ENCODE measurements at places on chromosomes 5 and 9.
A peak's percentile ranks its signal among the peaks of the same experiment; 100 is the strongest.

- DNase-seq: no peak
Measured at GRCh38 chr5:152990217-152990616, 500.3 kb upstream of the GRIA1 start.

- DNase-seq: no peak
Measured at GRCh38 chr5:172417130-172417841, 37.0 kb downstream of the SH3PXD2B start.

- peak; percentile 25 for DNase-seq
Measured at GRCh38 chr9:87606841-87607521, 109.3 kb downstream of the DAPK1 start.

DNA sequence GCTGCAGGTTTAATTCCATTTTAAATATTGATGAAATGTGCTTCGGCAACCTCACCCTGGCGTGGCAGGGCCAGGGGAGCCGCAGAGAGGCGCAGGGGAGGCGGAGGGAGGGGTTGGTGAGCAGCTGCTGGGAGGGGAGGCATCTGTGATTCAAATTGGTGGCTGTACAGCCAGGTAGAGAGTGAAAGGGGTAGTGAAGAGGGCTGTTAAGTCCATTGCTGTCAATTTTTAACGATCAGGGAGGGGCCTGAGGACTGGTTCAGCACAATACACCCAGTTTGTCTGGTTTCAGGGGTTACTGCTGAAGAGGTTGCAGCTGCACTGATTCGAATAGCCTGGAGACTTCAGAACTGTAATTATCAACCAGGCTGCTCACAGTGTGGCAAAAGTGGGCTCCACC is 31.3 kb downstream of the LHX6 start:
- DNase-seq: no peak

GRCh38 chr5:153358315-153358976 is 132.0 kb upstream of the GRIA1 start:
- DNase-seq: no peak

- no peak for DNase-seq
Measured at GRCh38 chr9:4012441-4012840, 287.4 kb downstream of the GLIS3 start.

DNA sequence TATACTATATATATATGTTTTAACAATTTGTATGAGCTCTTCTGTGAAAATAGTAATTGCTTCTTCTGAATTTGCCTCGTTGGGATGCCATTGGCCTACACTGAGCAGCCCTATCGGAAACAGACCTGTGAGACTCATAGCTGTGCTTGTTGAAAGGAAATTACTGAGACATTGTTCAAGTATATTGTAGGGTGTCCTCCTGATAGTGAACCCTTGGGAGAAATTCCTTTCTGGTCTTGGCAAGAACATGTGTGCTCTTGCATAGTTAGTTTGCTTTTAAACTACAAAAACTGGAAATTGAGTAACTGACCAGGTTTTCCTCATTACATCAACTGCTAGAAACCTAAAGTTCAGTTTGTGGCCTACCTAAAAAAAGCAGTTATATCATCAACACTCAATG is 160.9 kb downstream of the LURAP1L start:
- DNase-seq: no peak

DNA sequence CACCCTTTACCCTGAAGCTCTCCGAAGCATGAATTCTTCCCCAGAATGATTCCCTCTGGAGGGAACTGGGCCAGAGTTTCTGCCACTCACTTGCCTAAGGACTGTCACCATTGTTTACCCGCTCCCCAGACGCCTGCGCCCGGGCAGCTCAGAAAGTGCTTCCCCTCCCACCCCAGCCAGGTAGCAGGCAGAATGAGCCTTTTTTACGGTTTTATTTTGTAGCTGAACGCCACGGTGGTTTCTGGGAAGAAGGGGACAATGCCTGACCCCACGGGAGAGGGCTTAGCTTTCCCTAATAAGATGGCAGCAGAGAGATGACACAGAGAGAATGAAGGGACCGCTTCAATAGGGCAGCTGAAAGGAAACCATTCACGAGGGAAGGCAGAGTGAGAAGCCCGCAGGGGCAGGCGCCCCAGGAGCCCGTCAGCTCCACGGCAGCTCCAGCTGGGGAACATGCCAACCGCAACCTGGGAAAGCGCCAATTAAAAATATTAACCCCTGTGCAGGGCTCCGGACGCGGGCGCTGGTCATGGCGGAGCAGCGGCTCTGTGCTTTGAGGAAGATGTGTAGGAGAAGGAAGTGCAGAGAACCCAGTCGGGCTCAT is 20.4 kb upstream of the NTNG2 start:
- DNase-seq: peak; percentile 29

DNA sequence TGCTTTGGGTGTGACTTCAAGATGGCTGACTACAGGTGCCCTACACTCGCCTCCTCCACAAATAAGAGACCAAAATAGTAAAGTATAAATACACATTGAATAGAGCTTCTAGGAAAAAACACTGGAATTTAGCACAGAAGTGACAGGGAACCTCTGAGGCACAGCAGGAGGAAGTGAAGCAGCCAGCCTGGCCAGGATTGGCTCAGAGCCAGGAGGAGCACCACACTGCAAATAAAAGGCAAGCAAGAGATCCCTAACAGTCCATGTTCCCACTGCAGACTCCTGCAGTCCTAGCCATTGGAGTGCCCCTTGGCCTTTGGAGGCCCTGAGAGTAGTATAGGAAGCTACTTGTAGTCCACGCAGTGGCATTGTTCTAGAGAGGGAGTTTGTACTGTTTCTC is 186.7 kb upstream of the TLX3 start:
- DNase-seq: peak; percentile 36

- no peak for DNase-seq
Measured at GRCh38 chr5:168686837-168687236, 107.7 kb upstream of the PANK3 start.

DNA sequence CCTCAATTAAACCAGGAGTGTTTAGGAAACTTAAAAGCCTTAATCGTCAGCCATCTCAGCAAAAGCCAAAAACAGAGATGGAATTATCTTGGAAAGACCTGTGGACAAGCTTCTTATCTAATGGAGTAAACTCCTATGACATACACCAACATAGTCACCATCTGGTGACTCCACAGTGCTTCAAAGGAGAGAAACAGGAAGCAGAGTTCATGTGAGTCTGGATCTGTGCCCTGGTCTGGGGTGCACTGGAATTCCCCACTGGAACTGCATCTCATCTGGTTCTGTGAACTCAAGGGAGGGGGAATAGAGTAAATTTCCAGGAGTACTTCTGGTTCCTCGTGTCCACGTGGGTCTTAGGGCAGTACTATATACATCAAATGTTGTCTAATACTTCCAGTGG is 36.3 kb upstream of the KCNN2 start:
- peak; percentile 41 for DNase-seq

DNA sequence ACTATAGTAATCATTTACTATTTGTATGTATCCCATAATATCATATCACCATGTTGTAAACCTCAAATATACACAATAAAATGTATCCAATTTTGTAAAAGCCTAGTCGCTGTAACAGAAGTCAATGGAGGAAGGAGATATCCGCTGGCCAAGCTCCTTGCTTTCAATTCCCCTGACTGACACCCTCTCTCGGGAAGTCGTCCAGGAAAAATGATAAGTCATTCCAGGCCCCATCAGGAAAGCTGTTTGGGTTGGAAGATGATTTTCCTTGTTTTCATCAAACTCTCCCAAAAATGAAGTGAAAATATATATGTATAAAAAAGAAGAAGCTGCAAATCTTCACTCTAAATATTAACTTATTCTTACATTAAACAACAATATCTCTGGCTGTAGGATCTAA is 52.2 kb upstream of the GABRB2 start:
- no peak for DNase-seq

DNA sequence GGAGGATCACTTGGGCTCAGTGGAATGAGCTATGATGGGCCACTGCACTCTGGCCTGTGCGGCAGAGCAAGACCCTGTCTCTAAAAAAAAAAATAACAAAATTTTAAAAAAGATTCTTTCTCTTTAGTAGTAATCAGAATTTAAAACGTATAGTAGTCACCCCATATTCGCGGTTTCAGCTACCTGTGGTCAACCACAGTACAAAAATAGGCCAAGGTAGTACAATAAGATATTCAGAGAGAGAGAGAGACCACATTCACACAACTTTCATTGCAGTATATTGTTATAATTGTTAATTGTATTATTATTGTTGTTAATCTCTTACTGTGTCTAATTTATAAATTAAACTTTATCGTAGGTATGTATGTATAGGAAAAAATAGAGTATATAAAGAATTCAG is 18.7 kb downstream of the INIP start:
- no peak for DNase-seq

GRCh38 chr9:17217272-17217671 is 82.4 kb downstream of the CNTLN start:
- DNase-seq: no peak

DNA sequence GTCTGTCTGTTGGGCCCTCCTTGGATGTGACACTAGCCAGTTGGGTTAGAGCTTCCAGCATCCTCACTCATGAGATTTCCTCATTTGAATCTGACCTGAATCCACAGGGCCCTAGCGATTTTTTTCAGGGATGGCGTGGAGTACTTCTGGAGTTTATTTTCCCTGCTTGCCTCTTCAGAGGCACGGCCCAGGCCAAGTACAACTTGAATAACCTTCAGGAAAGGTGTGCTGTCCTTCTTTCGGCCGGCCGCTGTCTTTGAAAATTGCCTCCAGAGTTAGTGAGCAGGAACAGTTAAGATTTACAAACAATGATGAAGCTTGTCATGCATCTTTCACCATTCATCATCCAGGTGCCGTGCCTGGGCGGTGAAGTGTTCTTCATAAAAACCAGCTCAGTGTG is 49.5 kb upstream of the DMRT3 start:
- DNase-seq: no peak

- no peak for DNase-seq
Measured at GRCh38 chr9:126341902-126342301, 15.3 kb downstream of the MVB12B start.

- DNase-seq: peak; percentile 44
Measured at GRCh38 chr5:10892147-10892910, 131.3 kb upstream of the DAP start.

GRCh38 chr5:155091063-155091648 is 77.6 kb downstream of the KIF4B start:
- no peak for DNase-seq

GRCh38 chr9:96149533-96150280 is 152.3 kb downstream of the HSD17B3 start:
- no peak for DNase-seq

GRCh38 chr9:120941046-120941770 is 14.6 kb upstream of the TRAF1 start:
- DNase-seq: peak; percentile 53

GRCh38 chr9:38677660-38678303 is 42.2 kb downstream of the FAM240B start:
- DNase-seq: no peak

DNA sequence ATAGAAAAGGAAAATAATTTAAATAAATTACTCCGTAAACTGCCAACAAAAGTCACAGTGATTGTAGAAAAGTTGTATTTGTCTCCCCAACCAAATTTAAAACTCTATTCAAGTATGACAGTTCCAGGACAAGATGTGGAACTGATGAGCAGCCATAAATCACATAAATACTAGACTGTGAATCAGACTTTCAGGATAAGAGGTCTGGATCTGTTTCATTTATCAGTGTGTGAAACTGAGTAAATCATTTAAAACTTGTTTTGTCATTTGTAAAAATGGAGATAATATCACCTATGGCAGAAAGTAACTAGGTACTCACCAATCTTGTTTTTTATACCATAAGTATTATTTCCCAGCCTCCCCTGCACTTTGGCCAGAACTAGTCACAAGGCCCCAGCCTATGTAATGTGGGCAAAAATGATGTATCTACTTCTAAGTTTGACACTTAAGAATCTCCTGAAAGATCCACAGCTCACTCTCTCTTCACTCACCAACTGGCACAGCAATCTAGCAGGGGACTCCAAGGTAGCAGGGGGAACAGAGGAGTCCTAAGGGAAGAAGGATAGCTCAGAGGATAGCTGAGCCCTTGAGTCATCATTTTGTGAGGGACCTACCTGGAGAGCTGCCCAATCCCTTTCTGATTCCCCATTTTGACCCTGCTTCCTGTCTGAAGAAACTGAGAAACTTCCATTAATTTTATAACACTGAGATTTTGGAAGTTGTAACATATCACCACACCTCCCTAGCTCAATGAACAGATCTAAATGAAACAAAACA is 31.6 kb downstream of the TMEM161B start:
- peak; percentile 54 for DNase-seq

- no peak for DNase-seq
Measured at GRCh38 chr5:89343666-89344065, 460.7 kb upstream of the MEF2C start.

- DNase-seq: peak; percentile 92
Measured at GRCh38 chr9:77707383-77708063, 59.4 kb upstream of the GNA14 start.

DNA sequence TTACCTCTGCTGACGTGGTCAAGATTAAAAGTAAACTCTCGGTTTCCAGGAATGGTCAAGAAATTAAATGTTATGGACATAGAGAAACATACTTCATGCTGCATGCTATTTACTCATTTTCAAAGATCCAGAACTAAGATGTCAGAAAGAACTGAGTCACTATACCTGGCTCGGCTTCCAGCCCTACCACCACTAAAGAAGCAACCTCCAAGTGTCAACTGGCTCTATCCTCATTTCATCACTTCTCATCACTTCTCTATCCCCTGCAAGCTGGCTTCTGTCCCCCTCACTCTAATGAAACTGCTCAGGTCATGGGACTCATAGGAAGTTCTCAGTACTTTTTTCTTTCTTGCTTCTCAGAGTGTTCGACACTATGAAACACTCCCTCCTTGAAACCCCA is 116.2 kb downstream of the CDK5RAP2 start:
- no peak for DNase-seq

GRCh38 chr5:157740229-157740610 is 3.3 kb upstream of the LSM11 start:
- DNase-seq: peak; percentile 30

- peak; percentile 13 for DNase-seq
Measured at GRCh38 chr5:36152324-36153297, 700 bp downstream of the SKP2 start.

DNA sequence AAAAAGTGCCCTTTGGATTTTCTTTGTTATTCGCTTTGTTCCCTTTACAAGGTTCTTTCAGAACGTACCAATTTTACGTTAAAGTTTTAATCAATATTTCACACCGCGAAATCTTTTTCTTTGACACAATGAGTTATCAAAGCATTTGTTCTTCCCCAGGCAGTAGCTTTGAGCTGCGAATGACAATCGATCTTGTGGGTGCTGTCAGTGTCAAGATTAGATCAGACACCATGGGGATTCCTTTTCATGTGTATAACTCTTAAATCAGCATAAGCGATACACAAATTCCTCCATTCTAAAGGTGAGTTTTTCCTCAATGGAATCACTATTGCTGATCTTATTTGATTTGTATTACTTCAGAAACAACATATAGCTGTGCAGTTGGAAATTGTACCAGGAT is 145.5 kb downstream of the ST8SIA4 start:
- DNase-seq: no peak

All from HT1080 (cell line).